ENCODE measurements at places on chromosomes 2 and 18.

DNA sequence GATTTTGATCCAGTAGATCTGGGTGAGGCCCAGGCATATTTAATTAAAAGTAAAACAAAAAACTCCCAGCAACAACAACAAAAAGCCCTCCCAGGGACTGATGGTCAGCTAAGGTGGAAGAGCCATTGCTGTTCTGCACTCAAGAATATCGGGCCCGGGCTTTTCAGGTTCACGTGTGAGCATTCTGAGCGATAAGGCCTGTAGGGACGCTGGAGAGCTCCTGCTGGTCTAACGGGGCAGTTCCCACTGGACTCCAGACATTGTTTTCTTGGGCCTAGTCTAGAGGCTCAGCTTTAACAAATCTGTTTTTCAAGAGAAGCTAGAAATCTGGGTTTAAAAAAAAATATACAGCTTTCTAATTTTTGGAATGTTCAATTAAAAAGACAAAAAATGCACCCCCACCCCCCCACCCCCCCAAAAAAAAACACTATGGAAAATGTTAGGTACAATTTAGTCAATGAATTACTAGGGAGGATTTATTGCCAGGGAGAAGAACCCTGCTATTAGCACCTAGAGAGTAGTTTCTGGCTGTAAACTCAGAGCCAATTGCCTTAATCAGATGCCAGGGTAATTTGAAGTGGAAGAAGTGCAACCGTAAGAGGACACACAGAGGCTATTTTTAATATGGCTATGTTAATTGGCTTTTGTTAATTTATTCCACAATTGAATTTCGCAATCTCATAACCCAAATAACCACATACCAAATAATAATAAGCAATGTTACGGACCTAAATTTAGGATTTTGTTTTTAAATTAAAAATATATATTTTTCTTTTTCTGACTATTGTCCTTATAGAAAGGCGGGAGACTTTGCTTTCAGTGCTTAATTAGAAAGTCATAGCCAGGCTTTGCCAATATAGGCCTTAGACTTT lies 78.9 kb downstream of the MAP4K4 start:
- DNase-seq: no peak

GRCh38 chr18:26464128-26465011 lies 84.0 kb downstream of the KCTD1 start:
- no peak for DNase-seq

- DNase-seq: no peak
Observed at GRCh38 chr18:37364237-37364636, 201.4 kb downstream of the CELF4 start.

- DNase-seq: no peak
Observed at GRCh38 chr2:175806125-175806490, 196.0 kb downstream of the LNPK start.

DNA sequence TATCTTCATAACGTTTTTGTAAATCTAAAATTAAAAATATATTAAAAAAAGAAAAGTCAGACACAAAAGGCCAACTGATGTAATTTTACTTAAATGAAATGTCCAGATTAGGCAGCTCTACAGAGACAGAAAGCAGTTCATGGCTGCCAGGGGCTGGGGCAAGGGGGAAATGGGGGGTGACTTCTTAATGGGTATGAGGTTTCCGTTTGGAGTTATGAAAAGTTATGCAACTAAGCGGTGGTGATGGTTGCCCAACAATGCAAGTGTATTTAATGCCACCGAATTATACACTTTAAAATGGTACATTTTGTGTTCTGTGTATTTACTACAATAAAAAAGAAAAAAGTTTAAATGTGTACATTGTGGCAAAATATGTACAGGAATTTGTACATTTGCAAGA lies 70.2 kb upstream of the TEX51 start:
- DNase-seq: no peak

GRCh38 chr2:237404413-237404812 lies 9.6 kb downstream of the COL6A3 start:
- DNase-seq: no peak

DNA sequence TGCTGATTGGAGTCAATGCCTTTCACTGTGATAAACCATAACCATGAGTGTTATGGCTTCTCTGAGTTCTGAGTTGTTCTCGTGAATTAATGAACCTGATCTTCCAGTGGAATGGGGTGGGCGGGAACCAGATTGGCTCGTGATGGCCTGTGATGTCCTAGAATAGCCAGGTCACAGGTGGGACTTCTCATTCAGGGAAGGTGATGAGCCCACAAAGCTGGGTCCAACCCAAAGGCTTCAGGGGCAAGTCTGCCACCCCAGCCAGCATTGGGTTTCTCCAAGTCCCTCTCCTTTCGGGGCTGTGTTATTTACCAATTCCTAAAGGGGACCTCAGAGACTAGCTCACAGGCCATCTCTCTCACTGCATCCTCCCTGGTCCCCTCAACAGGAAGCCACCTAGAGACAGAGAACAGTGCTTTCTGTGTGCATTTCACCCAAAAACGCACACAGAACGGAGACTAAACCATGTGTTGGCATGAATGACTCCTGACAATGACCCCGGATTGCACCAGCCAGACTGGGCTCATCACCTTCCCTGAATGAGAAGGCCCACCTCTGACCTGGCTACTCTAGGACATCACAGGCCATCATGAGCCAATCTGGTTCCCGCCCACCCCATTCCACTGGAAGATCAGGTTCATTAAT lies 85.5 kb downstream of the MALT1 start:
- no peak for DNase-seq

GRCh38 chr18:73708591-73708990 lies 439.0 kb downstream of the FBXO15 start:
- no peak for DNase-seq

- no peak for DNase-seq
Observed at GRCh38 chr2:3147651-3148530, 229.7 kb downstream of the EIPR1 start.

DNA sequence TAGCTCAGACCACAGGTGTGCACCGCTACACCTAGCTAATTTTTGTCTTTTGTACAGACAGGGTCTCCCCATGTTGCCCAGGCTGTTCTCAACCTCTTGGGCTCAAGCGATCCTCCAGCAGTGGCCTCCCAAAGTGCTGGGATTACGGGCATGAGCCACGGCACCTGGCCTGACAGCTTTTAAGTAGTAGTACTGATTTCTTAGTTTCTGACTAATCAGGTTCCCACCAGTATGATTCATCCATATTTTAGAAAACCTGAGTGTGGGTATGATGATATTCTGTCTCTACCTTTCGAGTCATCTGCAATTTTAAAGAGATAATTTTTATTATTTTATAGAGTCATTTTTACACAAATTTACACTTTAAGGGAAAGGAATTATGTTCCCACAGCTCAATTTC lies 46.4 kb upstream of the GULP1 start:
- no peak for DNase-seq

- no peak for DNase-seq
Observed at GRCh38 chr2:172819943-172820342, 84.3 kb downstream of the RAPGEF4 start.

GRCh38 chr2:3440477-3440876 lies 61.0 kb downstream of the TRAPPC12 start:
- DNase-seq: no peak

DNA sequence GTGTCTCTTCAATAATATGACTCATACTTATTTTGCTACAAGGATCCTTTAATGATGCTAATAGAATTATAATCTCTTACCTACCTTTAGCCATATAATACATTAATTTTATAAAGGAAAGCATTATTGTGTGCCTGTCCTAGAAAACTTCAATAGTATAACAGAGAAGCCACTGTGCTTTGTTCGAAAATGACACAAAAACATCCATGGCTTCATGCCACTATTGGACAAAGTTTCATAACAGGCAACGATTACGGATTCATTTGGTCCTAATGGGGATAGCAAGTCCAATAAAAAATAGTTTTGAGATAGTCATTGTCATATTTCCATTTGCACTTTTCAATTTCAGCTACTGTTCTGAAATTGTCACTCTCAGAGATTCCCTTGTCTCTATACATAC lies 52.5 kb upstream of the CCDC150 start:
- DNase-seq: no peak

- DNase-seq: no peak
Observed at GRCh38 chr2:8590938-8591337, 90.9 kb upstream of the ID2 start.

GRCh38 chr18:75779450-75779849 lies 351.9 kb upstream of the SMIM21 start:
- DNase-seq: no peak

DNA sequence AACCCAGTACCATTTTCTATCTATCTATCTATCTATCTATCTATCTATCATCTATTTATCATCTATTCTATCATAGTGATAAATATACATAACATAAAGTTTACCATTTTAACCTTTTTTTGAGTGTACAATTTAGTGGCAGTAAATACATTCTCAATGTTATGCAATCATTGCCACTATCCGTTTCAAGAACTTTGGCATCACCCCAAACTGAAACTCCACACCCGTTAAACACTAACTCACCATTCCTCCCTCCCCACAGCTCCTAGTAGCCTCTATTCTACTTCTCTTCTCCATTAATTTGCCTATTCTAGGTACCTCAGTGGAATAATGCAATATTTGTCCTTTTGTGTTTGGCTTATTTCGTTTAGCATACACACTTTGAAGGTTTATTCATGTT lies 82.5 kb upstream of the KCNE4 start:
- no peak for DNase-seq

DNA sequence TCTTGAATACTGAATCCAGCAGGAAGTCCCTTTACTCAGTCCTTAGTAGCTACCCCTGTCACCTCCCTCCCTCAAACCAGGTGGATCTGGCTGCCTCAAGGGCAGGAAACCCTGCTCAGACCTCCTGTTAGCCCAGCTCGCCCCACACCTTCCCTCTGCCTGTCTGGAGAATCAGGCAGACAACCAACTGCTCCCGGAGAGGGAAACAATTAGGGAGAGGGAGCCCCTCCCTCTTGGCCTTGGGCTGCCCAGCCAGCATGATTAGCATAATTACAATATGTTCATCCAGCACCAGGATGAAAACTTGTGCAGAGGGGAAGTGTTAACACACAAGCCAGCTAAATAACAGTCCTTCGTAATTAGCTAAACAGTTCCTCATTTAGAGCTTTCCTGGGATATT lies 185.5 kb downstream of the C1D start:
- no peak for DNase-seq

DNA sequence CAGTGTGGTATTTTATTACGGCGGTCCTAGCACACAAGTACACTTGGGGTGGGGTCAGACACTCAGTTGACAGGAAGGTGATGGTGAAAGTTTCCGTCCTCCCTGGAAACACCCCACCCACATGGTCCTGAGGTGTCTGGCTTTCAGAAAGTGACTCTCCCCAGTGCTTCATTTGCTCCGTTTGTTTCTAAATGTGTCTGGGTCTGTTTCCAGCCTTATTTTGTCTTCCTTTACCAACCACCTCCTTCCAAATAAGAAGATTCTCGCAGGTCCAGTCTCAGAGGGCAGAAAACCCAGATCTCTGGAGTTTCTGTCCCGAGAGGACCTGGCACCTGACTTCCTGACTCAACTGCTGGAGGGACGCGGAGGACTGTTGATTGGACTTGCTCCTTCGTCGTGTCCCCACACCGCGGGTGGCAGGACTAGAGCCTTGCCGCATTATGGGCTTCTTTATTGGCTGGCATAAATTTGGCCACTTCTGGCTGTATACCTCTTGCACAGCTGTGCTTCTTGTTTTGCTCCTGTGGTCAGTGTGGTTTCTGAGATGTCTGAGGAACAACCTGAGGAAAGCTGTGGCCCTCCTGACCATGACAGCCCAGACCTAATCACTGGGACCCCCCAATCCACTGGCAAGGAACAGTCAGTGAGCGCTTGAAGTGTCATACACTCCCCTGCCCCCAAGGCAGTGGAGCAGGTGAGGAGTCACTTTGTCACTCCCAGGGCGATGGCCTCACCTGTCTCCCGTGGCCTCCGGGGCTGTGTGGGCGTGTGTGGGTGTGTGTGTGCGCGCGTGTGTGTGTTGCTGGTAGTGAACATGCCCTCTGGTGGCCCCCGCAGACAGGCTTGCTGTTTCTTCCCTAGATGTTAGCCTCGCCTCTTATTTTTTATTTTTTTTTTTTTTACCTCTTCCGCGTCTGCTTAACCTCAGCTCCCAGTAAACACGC lies 45.6 kb downstream of the MEX3C start:
- DNase-seq: peak; percentile 50

DNA sequence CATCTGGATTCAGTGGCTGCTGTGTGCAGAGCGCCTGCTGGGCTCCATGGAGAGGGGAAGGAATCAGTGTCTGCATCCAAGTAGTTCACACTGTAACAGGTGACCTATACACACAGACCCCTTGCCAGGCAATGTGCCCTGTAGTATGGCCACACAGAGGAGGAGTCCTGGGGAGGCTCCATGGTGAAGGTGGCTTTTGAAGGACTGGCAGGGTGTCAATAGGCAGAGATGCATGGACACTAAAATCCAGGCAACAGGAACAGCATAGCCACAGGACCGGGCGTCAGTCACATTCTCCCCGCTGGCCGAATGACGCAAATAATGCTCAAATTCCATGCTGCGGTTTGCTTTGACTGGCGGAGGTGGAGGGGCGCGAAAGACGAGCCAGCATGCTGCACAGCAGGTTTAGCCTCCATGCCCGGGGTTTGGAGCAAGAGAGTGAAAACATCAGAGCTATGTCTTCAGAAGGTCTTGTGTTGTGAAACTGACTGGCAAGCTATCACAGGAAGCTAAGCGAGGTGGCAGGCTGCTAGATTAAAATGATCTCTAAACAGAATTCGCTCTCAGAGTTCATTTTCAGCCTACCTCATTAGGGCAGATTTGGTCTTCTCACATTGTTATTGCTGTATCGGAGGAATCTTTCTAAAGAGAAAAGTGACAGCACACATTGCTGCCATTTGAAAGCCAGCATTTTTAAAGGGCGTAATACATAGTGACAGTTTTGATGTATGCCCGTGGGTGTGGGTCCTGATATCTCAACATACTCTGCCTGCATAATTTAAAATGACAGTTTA lies 1.2 kb upstream of the CHMP1B start:
- peak; percentile 16 for DNase-seq

GRCh38 chr2:45610281-45611019 lies 617 bp downstream of the SRBD1 start:
- DNase-seq: peak; percentile 15

- DNase-seq: no peak
Observed at GRCh38 chr2:184419744-184420143, 178.6 kb upstream of the ZNF804A start.

GRCh38 chr2:108607706-108608301 lies 73.5 kb downstream of the LIMS1 start:
- DNase-seq: no peak

- DNase-seq: no peak
Observed at GRCh38 chr2:59322005-59322404, 1080.9 kb upstream of the FANCL start.

GRCh38 chr2:9820020-9820973 lies 23.0 kb upstream of the TAF1B start:
- DNase-seq: no peak

GRCh38 chr2:8487461-8487932 lies 194.4 kb upstream of the ID2 start:
- DNase-seq: no peak

DNA sequence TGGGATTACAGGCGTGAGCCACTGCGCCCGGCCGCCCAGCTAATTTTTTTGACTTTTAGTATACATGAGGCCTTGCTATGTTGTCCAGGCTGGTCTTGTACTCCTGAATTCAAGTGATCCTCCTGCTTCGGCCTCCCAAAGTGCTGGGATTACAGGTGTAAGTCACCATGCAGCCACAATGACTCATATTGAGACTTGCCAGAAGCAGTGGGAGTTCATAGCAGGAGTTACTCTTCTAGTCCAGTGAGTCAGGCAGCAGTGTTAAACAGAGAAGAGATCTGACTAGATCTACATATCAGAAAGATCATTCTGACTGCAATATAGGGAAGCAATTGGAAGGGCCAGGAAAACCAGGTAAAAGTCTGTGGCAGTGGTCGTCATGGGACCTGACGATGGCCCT lies 1.5 kb upstream of the FLACC1 start:
- DNase-seq: peak; percentile 36
